ENCODE measurements at places on chromosomes 12 and 14. TPM values are rescaled to one million over a fixed set of nuclear protein-coding genes. Genes with fewer than 3 reads are reported as not detected.

PLEK2 gene
- polyA plus RNA-seq: not detected

HSPB8 gene
- 31.2 TPM for polyA plus RNA-seq

CLBA1 gene
- 16.8 TPM for polyA plus RNA-seq

RAB15 gene
- 89.6 TPM for polyA plus RNA-seq

CABP1 gene
- polyA plus RNA-seq: 30.2 TPM

STRN3 gene
- polyA plus RNA-seq: 37.2 TPM

TMEM233 gene
- 3.8 TPM for polyA plus RNA-seq

CLMN gene
- polyA plus RNA-seq: 8.8 TPM

INHBE gene
- polyA plus RNA-seq: 0.23 TPM
